A673 (cell line): ENCODE measurements at places on chromosomes 1 and 21.
A peak's percentile ranks its signal among the peaks of the same experiment; 100 is the strongest.

DNA sequence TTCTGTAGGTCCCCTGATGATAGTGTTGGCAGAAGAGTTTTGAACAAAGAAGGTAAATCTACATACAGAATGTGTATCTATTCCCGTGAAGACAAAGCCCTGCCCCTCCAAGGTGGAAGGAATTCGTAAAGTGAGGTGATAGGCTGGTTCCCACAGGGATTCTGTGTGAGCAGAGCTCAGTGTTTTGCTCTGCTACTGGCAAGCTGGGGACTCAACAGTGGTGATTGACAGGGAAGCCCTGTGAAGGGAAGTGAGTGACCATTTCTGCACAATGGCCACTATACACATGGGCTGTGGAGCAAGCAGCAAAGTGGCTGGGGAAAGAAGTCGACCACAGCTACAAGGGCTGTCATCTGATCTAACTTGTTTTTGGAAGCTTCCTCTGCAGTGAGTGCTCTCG is 90.0 kb upstream of the LRRN2 start:
- no peak overlapping the region for H3K4me3 ChIP-seq
- no peaks in the 10 kb centered on the region for H3K36me3 ChIP-seq
- no peak for DNase-seq
- H3K27me3 ChIP-seq: peaks cover 33% of the 10 kb centered on the region
- H3K27ac ChIP-seq: no peak overlapping the region

GRCh38 chr1:107637101-107637500 is 327.9 kb downstream of the VAV3 start:
- no peaks in the 10 kb centered on the region for H3K4me1 ChIP-seq
- no peak overlapping the region for H3K4me3 ChIP-seq
- H3K27me3 ChIP-seq: no peaks in the 10 kb centered on the region

DNA sequence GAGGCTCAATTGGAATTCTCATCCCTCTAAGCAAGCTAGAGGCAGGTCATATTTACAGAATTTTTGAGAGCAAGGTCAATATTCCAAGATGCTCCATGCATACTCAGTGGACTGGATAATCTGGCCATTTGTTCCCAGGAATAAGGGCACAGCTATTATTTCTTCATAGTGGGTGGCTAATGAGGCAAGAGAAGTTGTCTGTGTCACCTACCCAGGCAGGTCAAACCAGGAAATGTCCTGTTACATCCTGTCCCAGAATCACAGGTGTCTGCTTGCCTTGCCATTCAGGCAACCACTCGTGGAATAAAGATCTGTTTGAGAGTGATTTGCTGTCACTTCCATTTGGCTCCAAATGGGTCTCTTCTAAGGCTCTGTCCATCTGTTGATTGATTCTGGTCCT is 85.2 kb upstream of the ZP4 start:
- no peaks in the 10 kb centered on the region for H3K27me3 ChIP-seq
- H3K4me3 ChIP-seq: no peak overlapping the region
- no peaks in the 10 kb centered on the region for H3K4me1 ChIP-seq

DNA sequence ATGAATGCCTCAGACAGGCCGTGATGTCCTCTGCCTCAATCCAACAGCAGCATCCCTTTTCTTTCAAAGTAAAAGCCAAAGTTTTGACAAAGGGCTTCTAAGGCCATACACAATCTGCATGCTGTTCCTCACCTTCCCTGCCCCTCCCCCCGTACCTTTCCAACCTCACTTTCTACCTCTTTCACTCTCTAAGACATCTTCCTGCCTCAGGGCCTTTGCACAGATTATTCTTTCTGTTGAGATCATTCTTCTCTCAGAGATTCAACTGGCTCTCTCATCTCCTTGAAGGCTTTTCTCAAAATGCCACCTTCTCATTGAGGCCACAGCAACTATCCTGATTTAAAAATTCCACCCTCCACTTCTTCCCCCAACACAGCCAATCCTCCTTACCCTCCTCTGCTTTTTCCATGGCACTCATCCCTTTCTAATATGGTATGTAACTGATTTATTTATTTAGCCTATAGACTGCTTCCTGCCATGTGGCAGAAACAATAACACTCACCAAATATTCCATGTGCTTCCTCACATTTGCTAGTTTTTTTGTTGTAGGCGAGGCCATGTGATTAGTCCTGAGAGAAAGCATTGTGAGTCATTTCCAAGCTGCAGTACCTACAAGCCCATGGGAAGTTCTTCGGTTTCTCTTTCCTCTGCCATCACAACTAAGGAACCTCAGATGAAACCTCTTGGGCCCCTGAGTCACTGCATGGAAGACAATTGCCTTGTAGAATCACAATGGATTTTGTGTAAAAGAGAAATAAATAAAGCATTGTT is 58.7 kb upstream of the GADD45A start:
- no peaks in the 10 kb centered on the region for H3K27me3 ChIP-seq
- H3K36me3 ChIP-seq: no peaks in the 10 kb centered on the region
- H3K27ac ChIP-seq: no peak overlapping the region
- no peak overlapping the region for H3K4me3 ChIP-seq

- H3K27me3 ChIP-seq: no peaks in the 10 kb centered on the region
- H3K27ac ChIP-seq: no peak overlapping the region
- no peaks in the 10 kb centered on the region for H3K36me3 ChIP-seq
- no peak for DNase-seq
- H3K4me3 ChIP-seq: no peak overlapping the region
Measured at GRCh38 chr1:103783944-103784377, 34.3 kb downstream of the AMY1C start.

GRCh38 chr1:110638058-110638457 is 31.9 kb upstream of the KCNA2 start:
- no peak overlapping the region for H3K4me3 ChIP-seq
- DNase-seq: no peak
- H3K4me1 ChIP-seq: peaks cover 11% of the 10 kb centered on the region
- no peak overlapping the region for H3K27ac ChIP-seq

- DNase-seq: no peak
- no peak overlapping the region for H3K27ac ChIP-seq
- no peak overlapping the region for H3K4me3 ChIP-seq
- H3K4me1 ChIP-seq: no peaks in the 10 kb centered on the region
Measured at GRCh38 chr1:148294116-148294807, 142.2 kb upstream of the NBPF11 start.

DNA sequence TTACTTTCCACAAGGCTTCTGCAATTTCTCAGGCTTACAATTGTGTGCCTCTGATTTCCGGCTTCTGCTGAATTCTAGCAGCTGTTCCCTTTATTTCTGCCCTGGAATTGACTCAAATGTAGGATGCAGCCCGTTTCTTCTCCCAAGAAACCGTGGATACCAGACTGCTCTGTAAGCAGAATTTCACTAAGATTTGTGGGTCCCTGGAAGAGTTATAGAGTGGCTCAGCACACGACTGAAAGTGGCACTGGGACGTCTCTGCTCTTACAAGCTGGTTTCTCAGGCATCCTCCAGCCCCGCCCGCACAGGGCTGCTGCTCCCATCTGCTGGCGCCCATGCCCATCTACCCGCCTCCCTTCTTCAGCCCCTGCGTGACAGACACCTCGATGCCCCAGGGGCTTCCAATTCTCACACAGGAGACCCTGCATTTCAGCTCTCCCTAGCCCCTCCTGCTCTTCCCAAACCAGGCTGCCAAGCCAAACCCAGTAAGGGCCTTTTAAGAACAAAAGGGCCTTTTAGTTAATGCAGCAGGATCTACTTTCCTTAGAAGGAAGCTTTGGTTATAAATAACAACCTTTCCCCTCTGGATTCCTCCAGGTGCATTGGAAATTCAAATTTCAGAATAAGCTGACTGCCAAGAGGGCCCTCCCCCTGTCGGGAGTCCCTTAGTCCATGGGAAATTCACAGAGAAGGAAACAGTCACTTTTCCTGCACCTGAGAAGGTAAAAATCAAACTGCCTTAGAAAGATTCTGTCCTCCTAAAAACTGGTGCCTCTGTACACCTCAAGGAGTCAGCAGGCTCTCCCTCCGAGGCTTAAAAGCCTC is 45.4 kb upstream of the TENT5B start:
- no peak overlapping the region for H3K27ac ChIP-seq
- DNase-seq: no peak
- no peaks in the 10 kb centered on the region for H3K36me3 ChIP-seq
- no peaks in the 10 kb centered on the region for H3K27me3 ChIP-seq
- H3K4me1 ChIP-seq: no peaks in the 10 kb centered on the region

- H3K4me1 ChIP-seq: no peaks in the 10 kb centered on the region
- no peak overlapping the region for H3K4me3 ChIP-seq
- DNase-seq: no peak
- no peaks in the 10 kb centered on the region for H3K27me3 ChIP-seq
- no peaks in the 10 kb centered on the region for H3K36me3 ChIP-seq
Measured at GRCh38 chr1:243959998-243960397, 91.1 kb upstream of the ZBTB18 start.

GRCh38 chr1:12231276-12231595 is 1.4 kb downstream of the VPS13D start:
- peaks cover 5% of the 10 kb centered on the region for H3K4me1 ChIP-seq
- no peak overlapping the region for H3K27ac ChIP-seq

GRCh38 chr1:153526132-153526543 is 9.7 kb downstream of the S100A6 start:
- H3K27ac ChIP-seq: no peak overlapping the region
- H3K4me1 ChIP-seq: no peaks in the 10 kb centered on the region
- no peak overlapping the region for H3K4me3 ChIP-seq
- DNase-seq: no peak
- H3K27me3 ChIP-seq: no peaks in the 10 kb centered on the region
- no peaks in the 10 kb centered on the region for H3K36me3 ChIP-seq

GRCh38 chr1:209580577-209580976 is 2.9 kb upstream of the CAMK1G start:
- H3K27me3 ChIP-seq: no peaks in the 10 kb centered on the region
- no peak overlapping the region for H3K4me3 ChIP-seq
- H3K27ac ChIP-seq: no peak overlapping the region
- H3K36me3 ChIP-seq: no peaks in the 10 kb centered on the region
- H3K4me1 ChIP-seq: peaks cover 37% of the 10 kb centered on the region

- no peak for DNase-seq
- H3K27ac ChIP-seq: no peak overlapping the region
- H3K4me1 ChIP-seq: peaks cover 5% of the 10 kb centered on the region
- no peak overlapping the region for H3K4me3 ChIP-seq
- H3K27me3 ChIP-seq: no peaks in the 10 kb centered on the region
Measured at GRCh38 chr1:174996476-174996875, 3.3 kb upstream of the CACYBP start.

DNA sequence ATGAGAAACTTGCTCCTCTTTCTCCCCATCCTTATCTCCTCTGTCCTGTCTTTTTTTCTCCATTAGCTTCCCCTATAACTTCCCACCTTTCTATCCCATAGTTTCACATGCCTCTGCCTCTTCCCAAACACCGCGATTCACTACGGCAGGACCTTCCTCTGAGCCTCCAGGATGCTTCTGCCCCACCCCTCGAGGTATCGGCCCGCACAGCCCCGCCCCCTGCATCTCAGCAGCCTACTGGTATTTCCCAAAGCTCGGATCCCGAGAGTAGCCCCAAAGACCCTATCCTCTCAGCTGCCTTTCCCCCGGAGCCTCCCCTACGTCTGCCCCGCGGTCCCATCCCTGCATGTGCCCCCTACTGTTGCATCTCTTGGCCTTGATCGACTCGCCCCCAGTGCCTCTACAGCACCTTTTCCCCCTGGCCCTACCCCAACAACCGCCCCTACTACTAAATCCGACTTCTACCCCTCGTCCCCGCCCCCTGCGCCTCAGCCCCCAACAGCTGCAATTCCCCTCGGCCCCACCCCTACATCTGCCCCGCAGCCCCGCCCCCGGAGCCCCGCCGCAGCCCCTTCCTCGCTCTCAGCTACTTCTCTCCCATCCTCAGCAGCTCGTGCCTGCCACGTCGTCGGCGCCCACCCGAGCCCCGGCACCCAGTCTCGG is 512 bp downstream of the PIAS3 start:
- H3K4me3 ChIP-seq: peak overlapping the region; percentile 91
- peak overlapping the region; percentile 78 for H3K27ac ChIP-seq
- peaks cover 26% of the 10 kb centered on the region for H3K36me3 ChIP-seq
- no peaks in the 10 kb centered on the region for H3K27me3 ChIP-seq

GRCh38 chr21:24955275-24955961 is 651.9 kb downstream of the MRPL39 start:
- H3K27ac ChIP-seq: no peak overlapping the region
- H3K4me1 ChIP-seq: no peaks in the 10 kb centered on the region
- no peak for DNase-seq
- no peaks in the 10 kb centered on the region for H3K27me3 ChIP-seq
- no peak overlapping the region for H3K4me3 ChIP-seq
- H3K36me3 ChIP-seq: no peaks in the 10 kb centered on the region

- H3K4me3 ChIP-seq: no peak overlapping the region
- peaks cover 18% of the 10 kb centered on the region for H3K4me1 ChIP-seq
- H3K27ac ChIP-seq: no peak overlapping the region
- DNase-seq: no peak
- H3K27me3 ChIP-seq: no peaks in the 10 kb centered on the region
Measured at GRCh38 chr1:83928396-83928795, 70.5 kb downstream of the TTLL7 start.

DNA sequence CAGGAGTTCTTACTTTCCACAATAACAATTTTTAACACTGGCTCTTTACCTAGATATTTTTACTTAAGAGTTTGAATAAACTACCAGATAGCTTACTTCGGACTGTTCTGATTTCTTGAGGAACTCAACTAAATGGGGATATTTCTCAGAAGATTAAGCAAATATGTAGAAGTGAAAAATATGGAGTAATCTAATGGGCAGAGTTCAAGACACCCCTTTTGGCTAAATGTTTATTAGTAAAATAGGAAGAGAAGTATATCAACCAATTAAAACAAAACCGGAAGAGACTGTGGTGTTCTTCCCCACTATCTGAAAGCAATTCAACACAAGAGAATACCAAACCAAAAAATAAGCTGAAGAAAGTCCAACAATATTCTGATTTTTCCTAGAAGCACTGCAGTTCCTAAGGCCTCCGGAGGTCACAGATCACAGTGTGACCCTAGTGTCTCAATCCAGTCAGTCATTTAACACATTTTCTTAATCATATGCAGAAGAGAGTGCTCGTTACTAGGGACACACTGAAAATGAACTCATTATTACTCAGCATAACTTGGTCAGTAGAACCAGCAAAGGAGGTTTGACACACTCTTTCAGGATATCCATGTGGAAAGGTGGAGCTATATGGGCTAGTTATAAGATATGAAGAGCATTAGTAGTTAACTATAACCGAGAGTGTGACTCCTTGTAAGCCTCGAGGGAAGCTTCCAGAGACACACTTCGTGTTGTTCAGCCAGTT is 5.2 kb downstream of the SIPA1L2 start:
- H3K36me3 ChIP-seq: no peaks in the 10 kb centered on the region
- H3K4me1 ChIP-seq: peaks cover 34% of the 10 kb centered on the region
- peaks cover 4% of the 10 kb centered on the region for H3K27me3 ChIP-seq
- no peak overlapping the region for H3K4me3 ChIP-seq
- no peak for DNase-seq

GRCh38 chr1:82818586-82818985 is 1017.9 kb downstream of the ADGRL2 start:
- H3K27ac ChIP-seq: no peak overlapping the region
- no peak overlapping the region for H3K4me3 ChIP-seq
- H3K27me3 ChIP-seq: peaks cover 5% of the 10 kb centered on the region
- H3K36me3 ChIP-seq: no peaks in the 10 kb centered on the region

GRCh38 chr1:198595765-198596164 is 43.1 kb upstream of the PTPRC start:
- H3K4me1 ChIP-seq: no peaks in the 10 kb centered on the region
- H3K4me3 ChIP-seq: no peak overlapping the region
- no peaks in the 10 kb centered on the region for H3K36me3 ChIP-seq
- no peak overlapping the region for H3K27ac ChIP-seq

- H3K4me3 ChIP-seq: no peak overlapping the region
- H3K27me3 ChIP-seq: no peaks in the 10 kb centered on the region
- no peak overlapping the region for H3K27ac ChIP-seq
- no peak for DNase-seq
- no peaks in the 10 kb centered on the region for H3K36me3 ChIP-seq
Measured at GRCh38 chr1:243731301-243731891, 118.6 kb downstream of the AKT3 start.
